ENCODE measurements at places on chromosomes 16 and 17.

- no peak for DNase-seq
These were observed 317 bp downstream of the TEFM start for GRCh38 chr17:30905742-30906100.

DNA sequence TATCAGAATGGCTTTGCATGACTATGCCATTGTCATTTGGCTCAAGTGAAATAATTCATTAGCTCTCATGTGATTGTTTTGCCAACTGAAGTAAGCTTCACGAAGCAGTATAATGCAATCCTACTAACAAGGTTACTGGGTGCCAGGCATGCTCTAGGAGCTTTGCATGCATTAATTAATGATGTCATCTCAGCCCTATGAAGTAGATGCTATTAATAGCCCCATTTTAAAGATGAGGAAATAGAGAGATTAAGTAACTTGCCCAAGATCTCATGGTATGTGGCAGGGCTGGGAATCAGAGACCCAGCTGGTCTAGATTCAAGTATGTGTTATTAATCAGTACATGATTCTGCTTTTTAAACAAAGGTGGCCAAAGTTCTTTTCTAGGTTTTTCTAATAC, 14.1 kb downstream of the KRT39 start:
- DNase-seq = no peak

DNA sequence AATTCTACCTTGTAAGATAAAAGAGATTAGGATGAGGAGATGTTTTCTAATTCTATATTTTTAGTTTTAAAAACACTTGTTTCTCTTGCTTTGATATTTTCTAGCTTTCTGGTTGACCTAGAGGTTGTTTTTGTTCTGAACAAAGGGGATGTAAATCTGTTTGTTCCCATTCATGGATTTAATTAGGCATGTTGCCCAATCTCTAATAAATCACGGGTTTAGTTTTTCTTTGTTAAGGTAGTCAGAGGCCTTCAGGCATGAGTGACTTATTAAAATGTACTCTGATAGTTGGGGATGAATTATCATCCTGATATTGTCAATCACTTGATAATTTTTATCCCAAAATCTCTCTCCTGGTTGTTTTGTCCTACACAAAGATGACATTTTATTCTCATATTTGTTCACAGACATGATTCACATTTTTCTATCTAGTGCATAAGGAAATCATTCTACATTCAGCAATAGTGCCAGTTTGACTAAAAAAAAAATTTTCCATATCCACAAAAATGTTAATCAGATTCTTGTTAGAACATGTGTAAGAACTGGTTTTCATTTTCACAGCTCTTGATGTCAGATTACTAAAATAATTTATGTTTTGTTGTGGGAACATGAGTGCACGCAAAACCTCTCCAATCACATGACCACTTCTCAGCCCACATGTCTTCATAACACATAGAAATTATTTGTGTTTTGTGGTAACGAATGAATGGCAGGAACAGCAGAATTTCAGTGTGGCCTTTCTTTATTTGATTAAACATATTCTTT, 95.7 kb upstream of the AKTIP start:
- no peak for DNase-seq

DNA sequence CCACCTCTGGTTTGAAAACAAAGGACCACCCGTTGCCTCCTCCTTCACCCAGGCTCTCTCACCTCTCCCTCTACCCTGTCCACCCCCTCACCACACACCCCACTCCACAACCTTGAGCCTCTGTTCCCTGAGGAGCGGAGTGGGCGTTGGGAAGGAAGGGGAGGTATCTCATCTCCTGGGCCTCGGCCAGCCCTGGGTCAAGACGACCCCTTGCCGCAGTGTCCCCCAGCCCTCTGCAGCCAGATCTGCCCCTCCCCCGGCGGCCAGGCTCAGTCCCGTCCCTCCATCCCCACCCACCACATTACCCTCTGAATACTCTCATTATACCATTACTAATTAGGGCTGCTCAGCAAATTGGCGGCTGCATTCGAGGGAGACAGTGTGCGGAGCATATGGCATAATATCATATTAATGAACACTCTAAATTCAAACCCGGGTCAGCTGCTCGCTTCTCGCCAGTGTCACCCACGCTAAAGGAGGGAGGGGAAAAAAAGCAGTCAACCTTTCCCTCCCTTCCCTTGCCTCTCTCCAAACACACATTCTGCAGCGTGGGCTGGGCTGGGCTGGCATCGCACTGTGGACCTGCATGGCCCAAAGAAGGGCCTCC, 123.2 kb upstream of the LHX1 start:
- DNase-seq = no peak

DNA sequence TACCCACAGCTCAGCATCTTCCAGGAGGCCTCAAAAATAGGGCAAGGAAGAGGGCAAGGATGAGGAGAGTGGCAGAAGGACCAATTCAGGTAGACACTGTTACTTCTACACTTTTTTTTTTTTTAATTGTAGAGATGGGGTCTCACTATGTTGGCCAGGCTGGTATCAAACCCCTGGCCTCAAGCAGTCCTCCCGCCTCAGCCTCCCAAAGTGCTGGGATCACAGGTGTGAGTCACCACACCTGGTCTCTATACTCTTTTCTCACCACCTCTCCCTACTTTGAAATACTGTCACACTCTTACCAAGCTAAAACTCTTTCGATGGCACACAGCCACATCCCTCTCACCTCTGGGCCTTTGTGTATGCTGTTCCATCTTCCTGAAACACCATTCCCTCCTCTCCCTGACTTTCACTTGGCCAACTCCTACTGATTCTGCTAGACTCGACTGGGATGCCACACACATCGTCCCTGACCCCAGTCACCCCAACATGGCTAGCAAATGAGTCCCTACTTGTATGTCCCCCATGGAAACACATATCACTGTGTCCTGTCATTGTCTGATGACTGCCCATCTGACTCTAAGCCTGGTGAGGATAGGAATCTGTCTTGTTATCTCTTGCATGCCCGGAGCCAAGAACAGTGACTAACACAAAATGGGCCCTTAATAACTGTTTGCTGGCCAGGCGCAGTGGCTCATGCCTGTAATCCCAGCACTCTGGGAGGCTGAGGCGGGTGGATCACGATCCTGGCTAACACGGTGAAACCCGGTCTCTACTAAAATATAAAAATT, 7.2 kb upstream of the SLC43A2 start:
- no peak for DNase-seq

DNA sequence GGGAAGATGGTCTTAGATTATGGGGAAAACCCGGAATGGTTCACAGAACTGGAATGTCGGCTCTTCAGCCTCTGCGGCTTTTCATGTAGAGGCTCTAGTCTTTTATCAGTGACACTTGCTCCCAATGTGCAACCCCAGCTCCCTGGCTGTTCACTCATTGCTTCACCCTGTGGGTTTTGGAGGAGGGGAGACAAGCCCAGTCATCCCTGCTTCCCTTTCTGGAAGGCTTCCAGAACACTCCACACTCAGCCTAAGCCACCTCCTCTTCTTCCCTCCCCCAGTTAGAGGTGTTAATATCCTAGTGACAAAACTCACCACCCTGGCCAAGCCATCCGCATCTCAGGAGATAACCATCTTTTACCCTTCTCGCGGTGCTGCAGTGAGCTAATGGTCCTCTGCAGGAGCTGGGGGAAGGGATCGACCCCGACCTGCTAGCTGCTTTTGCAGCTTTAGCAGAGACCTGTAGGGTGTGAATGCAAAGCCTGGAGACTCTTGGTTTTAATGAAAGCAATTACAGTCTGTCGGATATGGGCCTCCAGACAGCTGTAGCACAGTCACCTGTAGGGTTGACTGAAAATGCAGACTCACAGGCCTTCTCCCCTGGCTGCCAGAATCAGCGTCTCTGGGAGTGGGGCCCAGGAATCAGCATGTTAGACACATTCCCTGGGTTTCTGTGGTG, 24.3 kb upstream of the LASP1NB start:
- peak; percentile 71 for DNase-seq
